ENCODE measurements at places on chromosomes 2 and 18. TPM values are rescaled to one million over a fixed set of nuclear protein-coding genes. Genes with fewer than 3 reads are reported as not detected.

The KCNE4 gene
- 0.05 TPM for total RNA-seq

The GKN1 gene
- not detected for total RNA-seq

The SLC4A5 gene
- 1.2 TPM for total RNA-seq

The CNDP2 gene
- total RNA-seq, result 835 TPM

The SPRED2 gene
- 16.2 TPM for total RNA-seq

The SH3RF3 gene
- under 0.01 TPM for total RNA-seq

The AQP12A gene
- not detected for total RNA-seq
